SJSA1 (cell line): ENCODE measurements at places on chromosomes 13 and 19. TPM values are rescaled to one million over a fixed set of nuclear protein-coding genes. Genes with fewer than 3 reads are reported as not detected.

Gene RNF225
- total RNA-seq, result 0.53 TPM in 1 of 2 replicates, not detected in the other

Gene SIGLEC5
- total RNA-seq, result not detected in 2 replicates

Gene ZNF667
- total RNA-seq, result not detected in 2 replicates

DNA sequence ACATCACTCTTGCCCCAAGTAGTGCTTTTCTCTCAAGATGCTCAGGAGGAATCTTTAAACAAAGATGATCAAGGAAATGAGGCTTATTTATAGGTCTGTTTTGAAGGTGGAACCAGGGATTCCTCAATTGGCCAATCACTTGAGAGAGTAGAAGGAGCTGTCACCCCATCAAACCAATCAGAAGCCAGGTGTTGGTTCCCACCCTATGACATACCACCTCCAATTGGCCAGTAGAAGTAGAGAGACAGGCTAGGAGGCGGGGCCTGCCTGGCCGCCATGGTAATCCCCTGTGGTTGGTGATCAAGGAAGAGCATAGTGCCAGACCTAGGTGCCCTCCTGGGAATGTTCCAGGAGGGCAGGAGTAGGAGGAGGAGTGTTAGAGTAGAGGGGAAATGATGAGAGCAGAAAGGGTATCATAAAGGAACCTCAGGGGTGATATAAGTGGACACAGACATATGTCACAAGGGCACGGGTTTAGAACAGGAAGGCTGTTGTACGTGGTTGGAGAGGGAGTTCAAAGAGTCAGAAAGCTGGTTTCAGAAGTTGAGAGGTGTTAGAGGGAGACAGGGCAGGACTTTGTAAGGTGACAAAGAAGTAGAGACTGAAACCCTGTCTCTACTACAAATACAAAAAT is 10.5 kb downstream of the PMIS2 start:
- DNase-seq, result no peak
- H3K27ac ChIP-seq, result no peak overlapping the region

- no peaks in the 10 kb centered on the region for H3K36me3 ChIP-seq
- H3K27ac ChIP-seq, result no peak overlapping the region
- no peak overlapping the region for H3K4me3 ChIP-seq
Measured at GRCh38 chr13:28622286-28622685, 36.6 kb upstream of the POMP start.

- H3K36me3 ChIP-seq, result peaks cover 20% of the 10 kb centered on the region
- H3K27me3 ChIP-seq, result no peaks in the 10 kb centered on the region
- DNase-seq, result peak; percentile 99
- peaks cover 9% of the 10 kb centered on the region for H3K4me1 ChIP-seq
- H3K27ac ChIP-seq, result peak within 1 kb of the TSS; percentile 56
Measured at GRCh38 chr19:54115109-54116063, at the start of the genes PRPF31 and TFPT. PRPF31 (plus strand) TSS chr19:54115754; CDS start chr19:54118279, 2,525 bp downstream. TFPT (minus strand) TSS chr19:54115657; CDS start chr19:54115269, 388 bp downstream.

- no peaks in the 10 kb centered on the region for H3K4me1 ChIP-seq
- H3K4me3 ChIP-seq, result no peak overlapping the region
- no peaks in the 10 kb centered on the region for H3K36me3 ChIP-seq
- no peak for DNase-seq
- no peak overlapping the region for H3K27ac ChIP-seq
- H3K27me3 ChIP-seq, result no peaks in the 10 kb centered on the region
Measured at GRCh38 chr19:57656346-57656745, 12.4 kb upstream of the ZSCAN4 start.

- H3K4me3 ChIP-seq, result no peak overlapping the region
- DNase-seq, result peak; percentile 32
- H3K27ac ChIP-seq, result no peak overlapping the region
- H3K4me1 ChIP-seq, result no peaks in the 10 kb centered on the region
- no peaks in the 10 kb centered on the region for H3K27me3 ChIP-seq
Measured at GRCh38 chr19:35170359-35171061, 16.0 kb downstream of the FXYD5 start.

- peaks cover 55% of the 10 kb centered on the region for H3K27me3 ChIP-seq
- H3K27ac ChIP-seq, result no peak overlapping the region
- peak; percentile 62 for DNase-seq
Measured at GRCh38 chr19:3270902-3271301, 46.4 kb downstream of the CELF5 start.

DNA sequence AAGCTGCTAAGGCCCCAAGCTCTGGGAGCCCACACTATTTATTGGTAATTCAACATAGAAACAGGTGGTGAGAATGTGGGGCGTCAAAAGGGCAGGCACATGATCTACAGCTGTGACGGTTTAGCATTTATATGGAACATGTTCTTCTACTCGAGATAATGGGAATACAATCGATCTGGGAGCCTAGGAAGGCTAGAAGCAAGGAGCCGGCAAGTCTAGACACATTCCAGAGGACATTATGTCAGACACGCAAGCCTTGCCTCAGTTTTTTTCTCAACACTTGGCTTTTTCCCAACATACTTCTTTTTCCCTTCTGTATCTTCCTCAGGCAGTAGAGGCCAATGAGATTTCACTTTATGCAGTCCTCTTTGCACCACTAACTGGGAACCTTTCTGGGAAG is 315.7 kb upstream of the SLITRK5 start:
- H3K4me1 ChIP-seq, result no peaks in the 10 kb centered on the region
- no peak for DNase-seq
- no peaks in the 10 kb centered on the region for H3K27me3 ChIP-seq
- H3K4me3 ChIP-seq, result no peak overlapping the region
- H3K27ac ChIP-seq, result no peak overlapping the region

DNA sequence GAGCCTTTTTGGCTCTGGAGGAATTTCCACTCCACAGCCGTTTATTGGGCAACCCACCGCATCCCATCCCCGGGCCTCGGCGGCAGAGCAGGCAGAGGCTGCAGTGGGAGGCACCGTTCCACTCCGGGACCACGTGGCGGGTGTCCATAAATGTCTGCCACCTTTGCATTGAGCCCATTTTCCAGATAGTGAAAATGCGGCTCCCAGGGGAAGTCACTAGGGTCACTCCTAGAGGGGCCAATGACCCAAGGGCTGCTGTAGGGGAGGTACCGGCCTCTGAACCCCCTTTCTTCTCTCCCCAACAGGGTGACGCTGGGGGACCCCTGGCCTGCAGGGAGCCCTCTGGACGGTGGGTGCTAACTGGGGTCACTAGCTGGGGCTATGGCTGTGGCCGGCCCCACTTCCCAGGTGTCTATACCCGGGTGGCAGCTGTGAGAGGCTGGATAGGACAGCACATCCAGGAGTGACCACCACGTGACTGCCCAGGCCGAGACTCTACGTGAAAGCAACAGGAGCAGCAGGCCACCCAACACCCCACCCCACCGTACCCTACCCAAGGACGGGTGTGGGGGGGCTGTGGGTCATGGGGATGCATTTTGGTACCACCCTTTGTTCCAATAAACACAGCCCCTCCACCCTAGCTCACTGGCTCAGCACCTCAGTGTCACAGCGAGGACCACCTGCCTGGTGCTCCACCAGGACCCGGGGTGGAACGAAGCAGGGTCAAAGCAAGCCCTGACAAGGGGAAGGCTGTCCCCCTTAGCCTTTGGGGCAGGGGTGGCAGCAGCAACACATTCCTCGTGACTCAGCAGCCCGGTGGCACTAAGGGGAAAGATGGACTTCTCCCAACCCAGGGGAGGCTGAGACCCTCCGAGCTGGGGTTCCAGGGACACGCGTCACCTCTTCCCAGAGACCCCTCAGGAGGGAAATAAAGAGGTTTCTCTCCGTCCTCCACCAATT is 1.5 kb downstream of the TIMM13 start:
- peaks cover 66% of the 10 kb centered on the region for H3K36me3 ChIP-seq
- peaks cover 11% of the 10 kb centered on the region for H3K4me1 ChIP-seq
- H3K27me3 ChIP-seq, result no peaks in the 10 kb centered on the region
- no peak for DNase-seq
